ENCODE measurements at places on chromosomes 4 and X.

DNA sequence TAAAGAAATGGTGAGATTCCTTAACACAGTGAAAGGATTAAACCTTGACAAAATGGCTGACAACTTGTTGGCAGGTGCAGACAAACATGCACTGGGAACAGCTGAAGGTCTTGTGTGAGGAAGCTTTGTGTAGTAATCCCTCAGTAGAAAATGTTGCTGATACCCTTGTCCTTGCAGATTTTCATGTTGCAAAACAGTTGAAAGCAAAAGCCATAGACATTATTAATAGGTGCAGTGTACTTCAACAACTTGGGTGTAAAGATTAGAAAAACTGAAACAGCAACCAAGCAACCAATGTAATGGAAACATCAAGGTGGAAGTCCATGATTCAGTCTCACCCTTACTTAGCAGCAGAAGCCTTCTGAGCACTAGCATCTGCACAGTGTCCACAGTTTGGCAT, 29.8 kb downstream of the UGT2B7 start:
- no peak for DNase-seq

DNA sequence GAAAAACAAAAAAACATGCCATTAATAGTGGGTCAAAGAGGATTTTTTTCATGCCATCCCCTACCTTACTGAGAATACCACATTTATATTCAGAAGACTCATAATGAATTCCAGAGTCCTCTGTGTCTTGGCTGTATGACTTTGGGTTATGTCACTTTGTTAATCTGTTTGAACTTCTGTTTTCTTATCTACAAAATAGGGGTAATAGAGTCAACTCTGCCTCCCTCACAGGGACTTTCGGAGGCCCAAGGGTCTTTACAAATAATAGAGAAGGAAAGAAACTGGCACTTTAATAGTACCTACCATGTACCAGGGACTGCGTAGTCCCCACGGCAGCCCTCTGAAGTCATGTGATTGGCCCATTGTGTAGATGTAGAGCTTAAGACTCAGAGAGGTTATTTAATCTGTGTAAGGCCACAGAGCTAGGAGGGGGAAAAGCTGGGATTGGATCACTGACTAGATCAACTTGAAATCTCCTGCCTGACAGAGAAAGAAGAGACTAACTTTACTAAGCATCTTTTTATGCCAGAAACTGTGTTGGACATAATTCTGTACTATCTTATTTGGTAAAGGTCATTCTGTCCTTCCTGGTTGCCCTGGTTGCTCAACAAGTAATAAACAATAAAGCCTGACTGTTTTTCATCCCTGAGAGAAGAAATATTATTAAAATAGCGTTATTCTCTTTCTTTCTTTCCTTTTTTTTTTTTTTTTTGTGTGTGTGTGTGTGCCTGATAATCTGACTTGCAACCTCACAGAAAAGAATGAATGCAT, 59.6 kb downstream of the NFKB1 start:
- DNase-seq: no peak

GRCh38 chr4:109722357-109722756, 7.5 kb downstream of the PLA2G12A start:
- no peak for DNase-seq

GRCh38 chr4:110621328-110621812, 1.5 kb downstream of the PITX2 start:
- no peak for DNase-seq

GRCh38 chr4:117699595-117699994, 334.7 kb upstream of the NDST3 start:
- no peak for DNase-seq

DNA sequence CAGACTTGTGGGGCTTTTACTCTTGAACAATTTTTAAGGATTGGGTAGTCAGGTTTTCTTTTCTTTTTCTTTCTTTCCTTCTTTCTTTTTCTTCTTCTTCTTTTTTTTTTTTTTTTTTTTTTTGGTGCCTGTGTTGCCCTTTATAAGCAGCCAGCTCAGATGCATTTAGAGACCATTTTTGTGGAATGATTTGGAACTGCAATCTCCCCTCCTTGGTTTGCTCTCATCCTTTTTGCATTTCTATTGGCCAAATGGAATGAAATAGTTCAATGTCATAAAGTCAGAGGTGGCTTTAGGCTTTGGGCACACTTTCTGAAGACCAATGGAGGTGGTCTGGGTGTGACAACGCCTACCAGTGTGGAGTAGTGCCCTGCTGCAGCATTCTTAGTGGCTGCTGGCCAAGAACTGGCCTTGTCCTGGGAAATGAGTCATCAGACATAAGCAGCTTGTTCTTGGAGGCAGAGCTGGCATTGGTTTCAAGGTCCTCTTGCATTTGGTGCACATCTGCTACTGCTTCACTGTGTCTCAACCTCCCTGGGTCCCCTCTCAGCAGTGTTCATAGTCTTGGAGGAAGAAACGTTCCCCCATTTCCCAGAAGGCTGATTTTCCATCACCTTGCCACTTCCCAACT, 84.5 kb downstream of the CT47B1 start:
- no peak for DNase-seq

DNA sequence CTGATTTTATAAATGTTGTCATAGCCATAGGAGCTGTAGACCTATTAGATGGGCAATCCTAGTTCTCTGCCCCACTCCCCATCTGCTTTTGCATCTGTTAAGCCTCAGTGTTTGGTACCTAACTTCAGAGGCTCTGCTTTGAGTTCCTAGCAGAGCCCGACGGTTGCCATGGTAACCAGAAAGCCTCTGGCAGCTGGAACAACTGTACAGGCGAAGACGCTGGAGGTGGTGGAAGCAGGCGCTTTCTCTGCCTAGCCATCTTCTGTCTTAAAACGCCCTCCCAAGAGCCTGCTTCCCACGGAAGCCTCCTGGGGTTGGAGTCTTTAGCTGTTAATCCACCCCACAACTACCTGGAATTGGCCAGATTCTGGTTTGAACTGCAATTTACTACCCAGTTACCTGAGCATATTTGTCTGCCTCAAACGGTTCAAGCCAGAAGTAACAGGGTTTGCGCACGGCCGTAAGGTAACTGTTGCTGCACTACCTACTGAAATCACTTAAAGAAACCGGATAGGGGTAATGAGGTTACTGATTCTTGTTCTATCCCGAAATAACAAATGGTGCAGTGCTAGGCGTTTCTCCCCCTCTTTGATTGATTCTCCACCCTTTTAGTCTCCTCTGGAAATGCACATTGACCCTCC, 1.0 kb upstream of the GABRG1 start:
- DNase-seq: no peak

GRCh38 chr4:38179690-38180377, 219.6 kb downstream of the PTTG2 start:
- peak; percentile 50 for DNase-seq

GRCh38 chrX:72376124-72376523, 70.4 kb upstream of the CITED1 start:
- no peak for DNase-seq

- DNase-seq: no peak
These were observed 105.8 kb upstream of the DCLK2 start for GRCh38 chr4:149972407-149972806.

- no peak for DNase-seq
These were observed 132.6 kb upstream of the RPS6KA6 start for GRCh38 chrX:84320614-84321013.

DNA sequence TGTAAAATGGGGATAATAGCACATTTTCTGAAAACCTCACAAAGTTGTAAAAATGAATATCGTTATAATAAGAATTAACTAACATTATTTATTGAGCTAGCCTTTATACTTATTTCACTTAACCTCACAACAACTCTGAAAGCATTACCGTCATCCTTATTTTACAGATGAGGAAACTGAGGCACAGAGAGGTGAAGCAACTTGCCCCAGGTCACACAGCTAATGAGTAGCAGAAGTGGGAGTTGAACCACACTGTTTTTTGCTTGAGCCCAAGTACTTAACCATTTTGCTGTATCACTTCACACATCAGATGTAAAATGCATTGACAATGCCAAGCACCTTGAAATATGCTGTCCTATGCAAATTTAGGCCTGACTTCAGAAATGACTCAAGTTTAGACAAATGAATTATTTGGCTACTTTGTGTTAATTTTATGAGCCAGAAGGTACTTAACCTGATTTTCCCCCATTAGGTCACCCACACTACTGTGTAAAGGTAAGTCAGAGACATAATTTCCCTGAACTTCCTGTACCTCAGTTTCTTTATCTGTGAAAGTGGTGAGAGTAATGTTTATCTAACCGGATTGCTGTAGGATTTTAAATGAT, 23.1 kb downstream of the CD40LG start:
- no peak for DNase-seq

DNA sequence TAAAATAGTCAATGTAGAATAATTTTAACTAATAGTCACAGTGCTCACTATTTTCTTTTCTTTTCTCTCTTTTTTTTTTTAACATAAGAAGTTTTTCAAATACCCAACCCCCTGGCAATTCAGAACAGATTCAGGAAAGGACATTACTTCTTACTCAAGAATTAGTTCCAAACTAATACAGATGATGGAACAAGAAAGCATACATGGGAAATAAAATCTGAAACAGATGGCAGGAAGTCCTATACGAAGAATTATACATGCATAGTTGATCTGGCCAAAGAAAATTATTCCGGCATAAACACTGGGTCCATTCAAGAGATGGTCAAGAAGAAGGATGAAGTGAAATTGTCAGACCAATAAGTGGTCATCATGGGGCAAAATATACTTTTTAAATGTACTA, 614.4 kb upstream of the INTU start:
- DNase-seq: no peak

- DNase-seq: no peak
These were observed 97.9 kb downstream of the NR3C2 start for GRCh38 chr4:148344352-148344751.

GRCh38 chrX:87663421-87663820, 145.8 kb downstream of the KLHL4 start:
- no peak for DNase-seq

- DNase-seq: no peak
These were observed 116.7 kb downstream of the CDKL5 start for GRCh38 chrX:18542131-18542530.

DNA sequence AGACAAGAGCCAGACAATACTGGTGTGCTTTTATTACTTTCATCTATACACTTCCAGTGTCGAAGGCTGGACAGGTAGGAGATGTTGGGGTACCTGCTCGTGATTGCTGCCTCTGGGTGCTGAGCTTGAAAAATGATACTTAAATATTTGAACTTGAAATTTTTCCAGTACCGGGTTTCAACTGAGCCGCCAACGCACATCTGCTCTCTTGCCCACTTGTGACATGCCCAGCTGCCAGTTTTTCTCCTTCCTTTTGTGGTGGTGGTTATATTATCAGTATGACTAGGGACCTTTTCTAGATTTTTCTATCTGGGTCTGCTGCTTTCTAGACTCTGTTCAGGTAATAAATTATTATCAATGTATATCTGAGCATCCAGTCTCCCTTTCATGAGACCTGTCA, 3.4 kb downstream of the OGT start:
- DNase-seq: no peak

DNA sequence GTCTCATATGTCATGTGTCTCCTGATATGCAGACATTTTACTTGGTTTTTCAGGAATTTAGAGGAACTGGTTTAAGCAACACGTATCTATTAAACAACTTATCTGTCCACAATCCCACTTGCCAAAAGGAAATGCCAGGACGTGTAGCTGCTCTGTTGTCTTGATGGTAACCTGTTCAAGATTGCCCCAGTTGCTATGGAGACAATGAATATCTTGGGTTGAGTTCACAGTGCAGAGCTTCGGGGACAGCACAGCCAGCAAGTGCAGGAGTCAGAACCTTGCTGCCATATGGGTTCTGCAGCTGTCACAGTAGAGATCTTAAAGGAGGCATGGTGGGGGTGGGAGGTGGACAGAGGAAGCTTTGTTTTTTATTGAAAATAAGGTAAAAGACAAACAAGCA, 28.7 kb upstream of the FAM9B start:
- no peak for DNase-seq

GRCh38 chr4:121272526-121272925, 108.3 kb downstream of the QRFPR start:
- DNase-seq: no peak

- DNase-seq: no peak
These were observed 161.7 kb downstream of the AFAP1 start for GRCh38 chr4:7777871-7778509.

DNA sequence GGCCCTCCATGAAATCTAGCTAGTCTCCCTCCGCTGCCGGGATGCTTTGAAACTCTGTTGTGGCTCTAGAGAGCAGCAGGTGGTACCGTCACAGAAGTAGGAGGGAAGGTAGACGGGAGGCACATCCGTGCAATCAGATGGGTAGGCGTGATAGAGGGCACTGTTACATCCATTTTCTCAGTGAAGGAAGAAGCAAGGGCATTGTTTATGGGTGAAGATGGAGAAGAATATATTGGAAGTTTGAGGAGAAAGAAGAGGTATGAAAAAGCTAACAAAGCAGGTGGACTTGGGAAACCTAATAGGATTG, 1.3 kb downstream of the ANAPC4 start:
- DNase-seq: no peak

GRCh38 chr4:186190581-186191199, 677 bp upstream of the CYP4V2 start:
- no peak for DNase-seq

- no peak for DNase-seq
These were observed 33.3 kb upstream of the CXCL6 start for GRCh38 chr4:73803213-73803612.

- DNase-seq: no peak
These were observed 4.6 kb downstream of the PNMA6E start for GRCh38 chrX:153396320-153397195.

DNA sequence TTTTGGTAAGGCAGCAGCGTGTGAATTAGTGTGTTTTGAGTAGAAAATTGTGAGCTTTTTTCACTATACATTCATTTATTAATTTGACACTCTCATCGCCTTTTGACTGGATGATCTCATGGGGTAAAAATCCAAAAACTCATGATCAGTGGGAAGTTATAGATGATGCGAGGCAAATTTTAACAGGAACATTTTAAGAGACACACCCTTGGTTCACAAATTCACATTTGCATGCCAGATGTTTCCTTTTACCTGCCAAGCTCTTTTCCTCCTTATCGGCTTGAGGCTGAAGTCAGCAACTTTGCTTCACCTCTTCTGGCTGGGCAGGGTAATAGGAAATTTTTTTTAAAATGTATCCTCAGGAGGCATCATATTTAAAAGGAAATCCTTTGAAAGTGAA, 318.0 kb upstream of the HS3ST1 start:
- no peak for DNase-seq

DNA sequence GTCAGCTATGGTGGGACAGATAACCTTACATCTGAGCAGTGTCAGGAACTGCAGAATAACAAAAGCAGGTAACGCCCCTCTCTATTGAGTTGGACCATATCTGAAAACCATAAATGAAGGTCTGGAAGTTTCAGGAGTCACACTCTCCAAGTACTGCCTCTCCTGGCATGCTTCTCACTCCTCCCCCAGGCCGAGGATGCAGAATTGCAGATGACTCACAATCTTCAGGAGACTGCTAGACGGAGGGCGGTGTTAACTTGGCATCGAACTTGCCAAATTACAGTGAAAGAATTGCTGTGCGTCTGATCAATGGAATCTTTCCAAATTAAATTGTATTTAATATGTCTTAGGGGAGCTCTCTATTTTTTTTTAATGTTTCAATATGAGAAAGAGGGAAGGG, 67.1 kb upstream of the TRIM2 start:
- no peak for DNase-seq
